ENCODE measurements at places on chromosomes 7 and 10.

GRCh38 chr7:128350708-128351295, 7.1 kb upstream of the RBM28 start:
- no peak for DNase-seq

DNA sequence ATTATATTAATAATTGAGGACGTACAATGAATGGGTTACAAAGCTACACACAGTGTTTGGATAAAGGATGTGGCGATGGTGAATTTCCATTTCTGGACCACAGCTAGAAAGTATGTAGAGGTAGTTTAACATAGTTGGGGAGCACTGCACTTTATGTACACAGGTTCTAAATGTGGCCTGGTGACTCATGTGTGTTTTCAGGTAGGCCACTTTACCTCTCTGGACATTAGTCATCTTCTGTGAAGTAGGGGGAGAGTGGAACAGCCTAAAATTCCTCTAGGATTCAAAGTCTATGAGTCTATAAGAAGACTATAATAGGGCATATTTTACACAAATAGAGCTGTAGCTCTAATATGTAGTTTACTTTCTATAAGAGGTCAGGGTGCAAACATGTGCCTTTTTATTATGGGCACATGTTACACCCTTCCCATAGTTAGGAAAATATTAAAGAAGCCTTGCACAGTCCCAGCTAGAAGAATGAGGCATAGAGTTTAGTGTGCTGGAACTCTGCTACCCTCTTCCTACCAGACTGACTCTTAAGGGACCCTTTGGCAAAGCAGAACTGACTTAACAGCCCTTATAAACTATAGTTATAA, 594.9 kb downstream of the LRMDA start:
- DNase-seq: no peak

DNA sequence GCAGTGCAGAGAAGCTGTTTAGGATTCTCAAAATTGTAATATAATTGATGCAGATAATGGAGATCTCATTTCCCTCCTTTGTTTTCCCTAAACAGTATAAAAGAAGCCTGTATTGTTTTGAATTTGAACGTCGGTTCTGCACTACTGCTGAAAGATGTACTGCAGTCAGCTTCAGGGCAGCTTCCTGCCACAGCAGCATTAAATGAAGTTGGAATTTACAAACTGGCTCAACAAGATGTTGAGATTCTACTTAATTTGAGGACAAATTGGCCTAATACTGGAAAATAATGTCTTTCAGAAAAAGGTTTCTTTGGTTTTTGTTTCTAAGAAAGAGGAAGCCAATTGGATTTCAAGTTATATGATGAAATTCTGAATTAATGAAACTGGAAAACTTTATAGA, 14.3 kb downstream of the EFCAB10 start:
- no peak for DNase-seq

DNA sequence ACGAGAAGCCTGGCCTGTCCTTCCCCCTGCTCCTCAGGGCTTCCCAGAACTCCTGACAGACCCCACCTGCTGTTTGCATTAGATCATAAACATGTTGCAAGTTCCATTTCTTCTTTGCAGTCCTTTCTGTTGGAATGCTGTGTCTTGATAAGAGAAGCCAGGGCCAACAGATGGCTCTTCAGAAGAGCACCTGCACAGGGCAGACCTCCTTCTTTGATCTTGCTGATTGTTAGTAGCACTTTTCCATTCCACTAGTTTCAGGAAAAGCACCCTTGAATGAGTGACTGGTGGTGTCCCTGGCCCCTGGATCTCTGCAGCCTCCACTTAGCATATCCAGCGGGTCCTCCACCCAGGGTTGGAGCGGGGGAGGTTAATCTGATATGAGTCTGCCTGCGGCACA, 243.2 kb downstream of the GFRA1 start:
- DNase-seq: no peak

- DNase-seq: no peak
These were observed 181.2 kb upstream of the PRSS58 start for GRCh38 chr7:142438923-142439515.

DNA sequence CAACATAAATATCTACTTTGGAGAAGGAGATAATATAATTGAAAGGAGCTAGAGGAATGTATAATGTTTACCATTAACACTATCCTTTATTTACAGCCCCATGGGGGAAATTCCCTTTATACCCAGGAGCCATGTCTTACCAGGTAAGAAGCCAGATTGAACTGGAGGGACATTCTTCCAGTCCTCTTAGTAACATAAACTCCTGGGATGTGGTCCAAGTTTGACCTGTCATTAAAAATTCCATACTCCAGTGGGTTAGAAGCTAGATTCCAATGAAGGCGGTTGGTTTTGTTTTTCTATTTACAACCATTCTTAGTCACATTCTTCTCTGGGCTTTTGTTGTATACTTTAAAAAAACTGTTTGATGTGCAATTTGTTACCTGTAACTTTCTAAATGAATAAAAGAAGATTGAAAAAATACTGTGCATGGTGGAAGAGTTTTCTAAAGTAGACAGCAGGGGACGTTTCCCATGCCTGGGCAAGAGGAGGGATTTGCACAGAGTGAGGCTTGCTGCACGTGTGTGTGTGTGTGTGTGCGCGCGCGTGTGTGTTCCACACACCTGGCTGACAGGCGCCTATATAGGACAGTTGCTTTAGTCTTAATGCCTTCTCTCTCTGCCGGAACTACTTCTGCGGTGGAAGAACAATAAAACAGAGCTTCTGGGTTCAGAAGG, 2.0 kb downstream of the PLCE1 start:
- no peak for DNase-seq

- DNase-seq: no peak
These were observed 32.6 kb upstream of the GJD4 start for GRCh38 chr10:35572583-35572982.

DNA sequence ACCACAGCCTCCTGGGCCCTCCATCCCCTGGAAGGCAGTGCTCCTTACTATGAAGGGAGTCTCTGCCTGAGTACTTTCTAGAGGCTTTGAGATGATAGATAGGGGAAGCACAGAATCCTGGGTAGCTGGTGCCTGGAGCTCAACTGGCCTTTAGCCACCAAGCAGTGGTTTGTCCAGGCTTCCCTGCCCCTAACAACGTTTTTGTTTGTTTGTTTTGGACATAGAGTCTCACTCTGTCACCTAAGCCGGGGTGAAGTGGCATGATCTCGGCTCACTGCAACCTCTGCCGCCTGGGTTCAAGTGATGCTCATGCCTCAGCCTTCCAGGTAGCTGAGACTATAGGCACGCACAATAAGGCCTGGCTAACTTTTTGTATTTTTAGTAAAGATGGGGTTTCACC, 289.4 kb downstream of the PLXNA4 start:
- no peak for DNase-seq

GRCh38 chr7:25897261-25897782, 254.7 kb upstream of the NFE2L3 start:
- no peak for DNase-seq

DNA sequence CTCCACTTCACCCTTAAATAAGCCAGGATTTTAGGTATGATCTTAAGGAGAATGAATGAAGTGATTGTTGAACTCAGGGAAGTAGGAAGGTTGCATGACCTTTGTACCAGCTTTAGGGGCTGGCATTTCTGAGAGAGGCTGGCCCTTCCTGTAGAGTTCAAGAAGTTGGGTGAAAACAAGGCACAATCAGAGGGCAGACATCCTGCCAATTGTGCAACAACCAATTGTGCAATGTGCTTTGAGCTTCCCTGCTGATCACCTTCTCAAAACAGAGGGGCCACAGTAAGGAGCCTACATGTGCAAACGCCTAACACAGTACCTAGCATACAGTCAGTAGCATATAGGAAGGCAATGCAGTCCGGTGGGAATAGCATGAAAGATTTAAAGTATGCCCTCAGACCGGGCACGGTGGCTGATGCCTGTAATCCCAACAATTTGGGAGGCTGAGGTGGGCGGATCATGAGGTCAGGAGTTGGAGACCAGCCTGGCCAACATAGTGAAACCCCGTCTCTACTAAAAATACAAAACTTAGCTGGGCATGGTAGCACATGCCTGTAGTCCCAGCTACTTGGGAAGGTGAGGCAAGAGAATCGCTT, 5.4 kb downstream of the CPVL start:
- no peak for DNase-seq

- DNase-seq: no peak
These were observed 903 bp upstream of the KCNMA1 start for GRCh38 chr10:77638321-77639101.

- DNase-seq: no peak
These were observed 409.1 kb downstream of the SDK1 start for GRCh38 chr7:3710122-3710521.
